Mesothelial cell of epicardium (in vitro differentiated cells): ENCODE measurements at places on chromosomes 3 and 15. TPM values are rescaled to one million over a fixed set of nuclear protein-coding genes. Genes with fewer than 3 reads are reported as not detected.

Gene PXYLP1
- 40.5 to 45.6 TPM (median 40.9 TPM) in 3 replicates for total RNA-seq

Gene CLDN11
- 153 to 168 TPM (median 164 TPM) in 3 replicates for total RNA-seq

Gene FOXL2
- not detected in 3 replicates for total RNA-seq

Gene PLCH1
- total RNA-seq, result 1.0 to 1.3 TPM (median 1.2 TPM) in 3 replicates

Gene HTD2
- total RNA-seq, result 7.7 to 9.4 TPM (median 8.3 TPM) in 3 replicates

Gene TTLL13
- 0.33 to 0.77 TPM (median 0.47 TPM) in 3 replicates for total RNA-seq

Gene LYZL4
- total RNA-seq, result not detected in 3 replicates

Gene CPEB1
- 0.40 to 0.69 TPM (median 0.63 TPM) in 3 replicates for total RNA-seq

Gene MST1R
- 3.8 to 7.0 TPM (median 4.3 TPM) in 3 replicates for total RNA-seq

Gene HDDC3
- 11.5 to 12.4 TPM (median 11.9 TPM) in 3 replicates for total RNA-seq

Gene ZBTB47
- total RNA-seq, result 22.4 to 23.6 TPM (median 23.0 TPM) in 3 replicates

Gene FETUB
- total RNA-seq, result not detected in 3 replicates

Gene FAM162A
- 50.8 to 52.8 TPM (median 51.2 TPM) in 3 replicates for total RNA-seq

Gene CADM2
- 2.6 to 3.3 TPM (median 3.1 TPM) in 3 replicates for total RNA-seq

Gene CDHR4
- total RNA-seq, result 0.27 to 0.42 TPM in 2 of 3 replicates, not detected in the other

Gene EXD1
- total RNA-seq, result not detected in 3 replicates

Gene CYP11A1
- 5.2 to 7.0 TPM (median 5.3 TPM) in 3 replicates for total RNA-seq

Gene SEMA6D
- 52.0 to 58.3 TPM (median 54.3 TPM) in 3 replicates for total RNA-seq

Gene PPIP5K1
- 53.2 to 61.5 TPM (median 56.0 TPM) in 3 replicates for total RNA-seq

Gene EOMES
- not detected in 3 replicates for total RNA-seq

Gene GP9
- total RNA-seq, result not detected in 3 replicates

Gene EPHB3
- 98.9 to 115 TPM (median 106 TPM) in 3 replicates for total RNA-seq

Gene LMCD1
- total RNA-seq, result 20.8 to 24.2 TPM (median 22.4 TPM) in 3 replicates

Gene TRIM71
- 2.7 to 3.1 TPM (median 3.0 TPM) in 3 replicates for total RNA-seq

Gene C3orf52
- 4.2 to 4.7 TPM (median 4.5 TPM) in 3 replicates for total RNA-seq

Gene CFAP44
- 11.5 to 13.4 TPM (median 11.5 TPM) in 3 replicates for total RNA-seq

Gene CFAP100
- not detected in 3 replicates for total RNA-seq

Gene LCTL
- 0.35 to 0.36 TPM (median 0.36 TPM) in 3 replicates for total RNA-seq

Gene NECTIN3
- total RNA-seq, result 26.1 to 28.3 TPM (median 27.3 TPM) in 3 replicates

Gene HES1
- 99.9 to 108 TPM (median 104 TPM) in 3 replicates for total RNA-seq

Gene ST3GAL6
- total RNA-seq, result 9.0 to 14.1 TPM (median 11.1 TPM) in 3 replicates

Gene AMT
- total RNA-seq, result 30.3 to 33.4 TPM (median 33.0 TPM) in 3 replicates

Gene ANKRD34C
- not detected in 3 replicates for total RNA-seq

Gene SPG11
- total RNA-seq, result 84.6 to 90.0 TPM (median 85.9 TPM) in 3 replicates

Gene RARB
- 106 to 117 TPM (median 117 TPM) in 3 replicates for total RNA-seq

Gene MAGEL2
- 10.9 to 11.2 TPM (median 10.9 TPM) in 3 replicates for total RNA-seq

Gene GHSR
- not detected in 3 replicates for total RNA-seq

Gene SLC25A20
- 9.7 to 10.7 TPM (median 10.5 TPM) in 3 replicates for total RNA-seq

Gene CLPX
- total RNA-seq, result 56.3 to 60.8 TPM (median 58.7 TPM) in 3 replicates

Gene CLRN1
- total RNA-seq, result not detected in 3 replicates

Gene ASB7
- 14.4 to 16.0 TPM (median 15.5 TPM) in 3 replicates for total RNA-seq

Gene FANCD2OS
- total RNA-seq, result not detected in 3 replicates

Gene CCNB2
- 26.8 to 29.2 TPM (median 27.1 TPM) in 3 replicates for total RNA-seq

Gene CXCR6
- total RNA-seq, result not detected in 3 replicates

Gene LRRC31
- total RNA-seq, result not detected in 3 replicates

Gene TUSC7
- total RNA-seq, result not detected in 3 replicates

Gene GREM1
- 1.3 to 2.2 TPM (median 2.1 TPM) in 3 replicates for total RNA-seq

Gene DCLK3
- total RNA-seq, result 0.07 to 0.38 TPM (median 0.11 TPM) in 3 replicates

Gene ZBBX
- total RNA-seq, result 0.70 to 1.9 TPM (median 1.4 TPM) in 3 replicates

Gene CCR1
- not detected in 3 replicates for total RNA-seq

Gene RABL3
- 17.3 to 19.5 TPM (median 19.1 TPM) in 3 replicates for total RNA-seq

Gene PTX3
- 35.6 to 44.1 TPM (median 39.9 TPM) in 3 replicates for total RNA-seq

Gene BBS4
- 27.8 to 33.5 TPM (median 32.9 TPM) in 3 replicates for total RNA-seq

Gene LTK
- total RNA-seq, result 0.91 to 1.2 TPM (median 1.0 TPM) in 3 replicates

Gene SGO1
- total RNA-seq, result 9.3 to 10.1 TPM (median 9.6 TPM) in 3 replicates

Gene MYL3
- total RNA-seq, result 5.2 to 6.8 TPM (median 5.3 TPM) in 3 replicates

Gene GOLGA6L4
- 10.9 to 13.7 TPM (median 12.2 TPM) in 3 replicates for total RNA-seq

Gene LXN
- 42.6 to 46.7 TPM (median 46.7 TPM) in 3 replicates for total RNA-seq

Gene ATP10A
- 0.18 to 0.49 TPM (median 0.22 TPM) in 3 replicates for total RNA-seq
